T-helper 2 cell (primary cell): ENCODE measurements at places on chromosomes 2 and 18.

- no peak for DNase-seq
These were observed 190.1 kb downstream of the CDCA7 start for GRCh38 chr2:173544641-173545363.

DNA sequence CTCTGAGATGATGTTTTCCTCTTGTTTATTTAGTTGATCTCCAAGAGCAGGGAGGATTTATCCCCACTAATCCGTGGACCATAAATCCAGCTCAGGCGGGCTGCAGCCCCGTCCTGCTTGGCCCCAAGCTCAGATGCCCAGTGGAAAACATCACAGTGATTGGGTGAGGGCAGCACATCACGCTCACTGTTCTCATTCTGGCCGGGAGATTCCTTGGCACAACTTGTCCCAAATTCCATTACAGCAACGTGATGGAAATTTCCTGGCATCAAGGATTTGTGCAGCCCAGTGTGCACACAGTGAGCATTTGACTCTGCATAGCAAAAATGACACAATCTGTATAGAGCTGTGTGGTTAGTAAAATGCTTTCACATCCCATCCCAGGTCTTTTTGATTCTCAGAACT, 96.8 kb downstream of the VAPA start:
- no peak for DNase-seq

DNA sequence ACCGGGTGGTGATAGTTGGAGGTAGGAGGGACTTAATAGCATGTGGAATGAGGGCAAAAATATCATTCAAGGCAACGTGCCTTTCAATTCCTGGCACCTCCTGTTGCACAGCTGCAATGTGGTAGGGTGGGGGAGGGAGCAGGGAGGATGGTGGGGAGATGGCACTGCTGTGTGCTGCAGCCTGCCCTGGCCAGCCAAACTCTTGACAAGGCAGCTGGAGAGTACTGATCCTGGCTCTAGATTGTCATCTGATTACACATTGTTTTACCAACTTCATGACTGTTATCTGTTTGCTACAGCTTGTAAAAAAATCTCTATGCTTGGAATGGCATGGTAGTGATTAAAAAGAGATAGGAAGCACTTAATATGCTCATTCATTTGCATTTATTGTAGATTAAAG, 47.7 kb downstream of the PLCL1 start:
- DNase-seq = no peak

GRCh38 chr18:38081516-38081915, 515.9 kb upstream of the CELF4 start:
- no peak for DNase-seq

DNA sequence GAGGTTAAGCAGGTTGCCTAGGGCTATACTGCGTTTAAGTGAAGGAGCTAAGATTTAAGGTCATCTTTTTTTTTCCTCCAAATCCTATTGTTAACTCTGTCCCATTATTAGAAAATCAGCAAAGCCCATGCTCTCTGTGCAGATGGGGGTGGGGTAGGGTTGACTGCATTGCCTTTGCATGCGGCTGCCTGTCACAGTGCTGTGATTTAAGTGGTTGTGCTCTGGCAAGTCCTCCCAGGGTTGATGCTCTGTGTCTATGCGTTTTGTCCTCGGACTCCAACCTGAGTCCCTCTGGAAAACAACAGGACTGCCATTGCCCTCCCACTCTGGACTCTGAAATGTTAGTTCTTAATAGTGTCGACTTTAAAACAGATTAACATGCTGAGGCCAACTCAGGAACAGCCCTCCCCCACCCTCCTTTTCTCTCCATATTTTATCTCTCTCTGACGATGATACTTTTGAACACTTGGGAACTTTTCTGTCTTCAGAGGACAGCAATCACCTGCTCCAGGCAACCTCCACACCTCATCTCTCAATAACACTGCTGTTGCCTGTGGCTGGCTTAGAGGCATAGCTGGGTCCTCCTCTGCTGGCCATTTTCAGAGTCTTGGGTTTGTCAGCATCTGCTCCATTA, 5.8 kb downstream of the FHOD3 start:
- no peak for DNase-seq

DNA sequence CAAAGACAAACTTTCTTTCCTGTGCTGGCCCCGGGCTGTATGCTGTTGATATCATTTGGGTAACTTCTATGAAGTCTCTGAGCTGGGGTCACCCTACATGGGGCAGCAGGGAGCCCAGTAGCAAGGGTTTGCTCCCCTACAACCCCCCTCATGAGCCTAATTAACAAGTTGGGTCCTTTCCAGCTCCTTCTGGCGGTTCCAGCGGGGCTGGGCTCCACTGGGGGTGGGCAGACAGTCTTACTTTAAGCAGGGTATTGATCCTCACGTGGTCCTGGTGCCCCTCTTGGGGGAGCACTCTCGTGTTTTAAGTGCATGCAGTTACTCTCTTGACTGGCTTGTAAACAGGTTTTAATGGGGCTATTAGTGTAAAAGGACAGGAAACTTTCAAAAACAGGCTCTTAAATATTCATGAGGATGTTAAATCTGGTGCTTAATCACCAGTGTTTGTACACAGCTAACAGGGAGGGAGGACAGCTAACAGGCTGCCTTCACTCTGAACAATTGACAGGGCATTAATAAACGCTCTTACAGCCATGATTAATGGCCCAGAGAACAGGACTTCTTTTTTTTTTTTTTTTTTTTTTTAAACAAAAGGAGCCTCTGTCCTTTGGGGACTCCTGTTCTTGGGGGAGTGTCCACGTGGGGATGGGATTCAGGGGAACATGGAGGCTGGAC, 36.6 kb upstream of the SKOR2 start:
- DNase-seq = no peak
